Stimulated activated CD8-positive, alpha-beta memory T cell treated with anti-CD3 and anti-CD28 coated beads, Interleukin-15, amount 100 ng/mL, for 24 hours (primary cell): ENCODE measurements at places on chromosomes 2 and 18.

DNA sequence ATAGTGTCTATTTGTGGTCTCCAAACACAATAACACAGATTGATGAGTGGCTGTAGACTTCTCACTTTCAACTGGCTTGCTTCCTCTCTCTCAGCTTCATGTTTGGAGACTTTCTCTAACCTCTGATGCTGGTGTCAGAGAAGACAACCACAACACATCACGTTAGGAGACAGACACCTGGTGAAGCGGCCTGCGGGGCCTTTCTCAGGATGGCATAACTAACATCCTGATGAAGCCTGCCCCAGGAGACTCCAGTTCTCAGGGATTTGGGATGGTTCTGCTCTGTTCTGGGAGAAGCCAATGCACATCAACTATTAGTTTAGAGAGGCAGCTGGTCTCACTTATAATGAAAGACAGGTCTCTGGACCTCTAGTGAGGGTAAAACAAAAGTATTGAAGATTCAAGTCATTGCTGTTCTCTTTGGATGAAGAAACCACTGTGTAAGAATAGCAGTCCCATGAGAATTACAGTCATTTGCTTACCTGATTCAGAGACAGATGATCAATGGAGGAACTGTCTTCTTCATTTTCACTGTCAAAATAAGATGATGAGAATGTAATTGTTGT is 2.0 kb downstream of the IL1A start:
- DNase-seq, result no peak

DNA sequence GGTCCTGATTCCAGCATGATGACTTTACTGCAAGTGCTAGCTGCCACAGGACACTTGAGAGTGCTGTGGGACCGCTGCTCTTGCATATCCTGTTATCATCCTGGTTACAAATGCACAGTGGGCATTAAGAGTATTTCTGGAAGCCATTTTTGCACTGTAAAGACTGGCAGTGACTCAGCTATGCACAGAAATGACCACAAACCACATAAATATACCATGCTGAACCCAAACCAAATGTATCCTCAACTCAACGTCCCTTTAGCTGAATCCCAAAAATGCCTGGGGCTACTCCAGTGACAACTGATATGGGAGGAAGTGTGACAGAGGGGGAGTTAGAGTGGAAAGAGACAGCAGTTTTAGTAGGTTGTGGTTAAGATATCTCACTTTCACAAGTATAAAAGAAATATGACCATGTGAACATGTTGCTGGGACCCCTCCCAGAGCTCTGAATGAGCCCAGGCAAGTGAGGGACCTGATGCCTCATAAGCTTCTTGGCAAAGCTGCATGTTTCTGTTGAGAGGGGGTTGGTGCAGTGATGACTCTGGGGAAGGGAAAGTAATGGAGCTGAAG is 37.3 kb downstream of the RHBDD1 start:
- no peak for DNase-seq

DNA sequence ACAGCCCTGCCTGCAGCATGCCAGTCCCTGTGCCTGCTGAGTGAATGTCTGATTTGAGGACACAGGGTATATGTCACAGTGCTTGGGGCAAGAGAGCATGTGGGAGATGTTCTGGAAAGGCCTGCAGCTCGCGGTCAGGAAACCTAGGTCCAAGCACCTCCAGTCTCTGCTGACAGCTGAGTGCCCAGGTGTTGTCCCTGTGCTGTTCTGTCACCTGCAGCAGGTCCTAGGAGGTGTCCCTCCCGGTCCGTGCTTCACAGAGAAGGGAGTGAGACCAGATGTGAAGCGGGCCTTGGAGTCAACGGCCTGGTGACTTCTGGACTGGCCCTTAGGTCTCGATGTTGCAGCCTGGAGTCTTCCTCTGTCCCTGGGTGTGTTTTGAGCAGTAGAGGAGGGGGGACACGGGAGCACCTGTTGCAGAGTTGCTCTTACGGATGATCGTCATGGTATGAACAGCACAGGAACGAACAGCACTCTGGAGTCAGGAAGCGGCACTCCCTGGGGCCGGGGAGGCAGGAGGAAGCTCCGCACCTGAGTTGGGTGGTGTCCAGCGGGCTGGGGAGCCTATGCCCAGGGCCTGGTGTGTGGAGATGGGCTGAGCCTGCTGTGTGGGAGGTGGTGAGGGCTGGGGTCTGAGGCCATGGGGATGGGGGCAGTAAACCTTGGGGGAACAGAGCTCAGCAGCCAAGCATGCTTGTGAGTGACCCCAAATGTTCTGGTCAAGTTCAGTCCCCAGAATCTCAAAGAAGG is 21.6 kb upstream of the ARHGEF4 start:
- no peak for DNase-seq

DNA sequence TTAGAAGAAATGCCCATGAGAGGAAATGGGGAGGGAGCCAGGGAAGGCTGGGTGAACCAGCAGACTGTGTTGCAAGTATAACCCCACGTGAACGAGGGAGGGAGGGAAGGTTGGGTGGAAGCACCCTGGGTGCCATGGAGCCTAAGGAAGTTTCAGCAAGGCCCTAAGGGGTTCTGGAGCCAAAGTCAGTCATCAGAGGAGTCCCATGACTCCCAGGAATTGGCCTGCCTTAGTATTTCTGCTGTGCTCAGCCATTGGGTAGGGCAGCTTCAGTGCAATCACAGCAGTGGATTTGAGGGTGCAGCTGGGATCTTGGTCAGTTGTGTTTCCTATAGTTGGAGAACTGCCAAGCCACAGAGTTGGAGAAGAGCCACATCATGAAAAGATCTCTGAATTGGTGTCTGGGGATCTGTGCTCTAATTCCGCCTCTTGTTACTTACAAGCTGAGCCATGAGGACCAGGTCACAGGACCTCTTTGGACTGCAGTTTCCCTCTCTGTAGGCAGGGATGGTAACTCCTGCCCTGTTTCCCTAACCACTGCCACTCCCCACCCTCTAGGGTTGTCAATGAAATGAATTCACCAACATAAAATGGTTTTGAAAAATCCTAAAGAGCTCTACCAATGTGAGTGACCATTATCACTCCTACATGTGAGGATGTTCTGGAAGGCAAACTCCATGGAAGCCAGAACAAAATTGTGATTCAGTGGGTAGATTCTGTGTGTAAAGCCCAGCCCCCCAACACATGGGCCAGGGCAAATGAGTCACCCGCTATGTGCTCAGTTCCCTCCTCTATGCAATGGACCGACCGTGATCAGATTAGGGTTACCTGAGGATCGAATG is 108.9 kb downstream of the CLIP4 start:
- DNase-seq, result no peak

DNA sequence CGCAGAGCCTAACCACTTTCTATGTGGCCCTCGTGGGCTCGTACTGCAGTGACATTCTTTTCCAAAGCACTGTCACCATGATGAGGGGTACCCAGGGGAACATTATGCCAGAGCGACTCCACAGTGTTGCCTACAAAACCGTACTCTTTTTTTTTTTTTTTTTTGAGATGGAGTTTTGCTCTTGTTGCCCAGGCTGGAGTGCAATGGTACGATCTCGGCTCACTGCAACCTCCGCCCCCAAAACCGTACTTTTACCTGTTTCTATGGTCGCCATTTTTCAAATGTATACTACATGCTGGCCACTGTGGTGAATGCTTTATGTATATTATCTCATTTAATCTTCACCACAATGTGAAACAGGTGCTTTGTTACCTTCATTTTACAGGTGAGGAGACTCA is 4.3 kb downstream of the PLEK start:
- no peak for DNase-seq

- DNase-seq, result no peak
Measured at GRCh38 chr2:222903234-222904220, 42.7 kb downstream of the ACSL3 start.

DNA sequence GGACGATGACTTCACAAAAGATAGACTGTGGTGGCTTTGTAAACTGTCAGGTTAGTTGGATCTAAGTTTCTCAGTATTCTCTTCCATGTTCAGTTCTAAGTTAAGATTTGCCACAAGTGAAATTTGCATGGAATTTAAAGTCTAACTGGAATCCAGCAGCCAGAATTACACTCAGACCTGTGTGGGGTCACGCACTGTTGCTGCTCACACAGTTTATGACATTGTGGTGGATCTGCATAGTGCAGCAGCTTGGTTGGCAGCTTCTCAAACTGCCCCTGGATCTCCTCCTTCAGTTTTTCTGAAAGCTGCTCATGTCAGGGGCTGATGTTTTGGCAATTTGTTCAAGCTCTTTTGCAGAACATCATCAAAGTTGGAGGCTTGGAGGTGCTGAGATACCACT is 228.1 kb upstream of the KCNJ3 start:
- no peak for DNase-seq

GRCh38 chr2:73825408-73825807 is 3.4 kb upstream of the STAMBP start:
- DNase-seq, result no peak

DNA sequence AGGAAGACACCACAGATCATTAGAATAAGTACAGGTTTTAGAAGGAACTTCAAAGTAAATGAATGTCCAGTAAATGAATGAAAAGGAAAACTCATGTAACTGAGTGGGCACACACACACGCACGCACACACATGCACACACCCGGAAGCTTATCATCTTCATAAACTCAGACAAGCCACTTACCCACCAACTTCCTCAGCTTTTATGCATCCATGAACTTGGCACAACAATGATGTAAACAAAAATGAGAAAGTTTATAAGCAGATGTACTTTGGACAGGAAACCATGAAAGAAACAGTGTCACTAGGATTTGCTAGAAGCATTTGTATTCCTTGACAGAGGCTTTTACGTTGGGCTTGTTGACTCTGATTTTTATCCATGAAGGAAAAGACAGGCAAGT is 23.2 kb downstream of the RNF152 start:
- DNase-seq, result no peak

- no peak for DNase-seq
Measured at GRCh38 chr2:150120326-150120955, 367.0 kb downstream of the RND3 start.

DNA sequence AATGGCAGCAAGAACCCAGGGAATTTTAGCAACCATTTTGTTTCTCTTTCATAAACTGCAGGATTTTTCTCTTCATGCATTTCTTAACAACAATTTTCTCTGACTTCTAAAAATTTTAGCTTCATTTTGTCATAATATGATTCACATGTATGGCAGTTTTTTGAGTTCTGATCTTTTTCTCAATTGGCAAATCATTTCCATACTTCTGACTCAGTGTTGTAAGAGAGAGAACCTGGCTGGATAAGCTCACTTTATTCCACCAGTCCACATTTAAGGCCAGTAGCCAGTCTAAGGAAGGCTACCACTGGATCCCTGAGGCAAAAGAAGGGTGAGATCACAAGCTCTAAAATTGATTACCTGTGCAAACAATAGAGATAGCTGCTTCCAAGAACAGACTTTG is 42.8 kb upstream of the COL3A1 start:
- no peak for DNase-seq

DNA sequence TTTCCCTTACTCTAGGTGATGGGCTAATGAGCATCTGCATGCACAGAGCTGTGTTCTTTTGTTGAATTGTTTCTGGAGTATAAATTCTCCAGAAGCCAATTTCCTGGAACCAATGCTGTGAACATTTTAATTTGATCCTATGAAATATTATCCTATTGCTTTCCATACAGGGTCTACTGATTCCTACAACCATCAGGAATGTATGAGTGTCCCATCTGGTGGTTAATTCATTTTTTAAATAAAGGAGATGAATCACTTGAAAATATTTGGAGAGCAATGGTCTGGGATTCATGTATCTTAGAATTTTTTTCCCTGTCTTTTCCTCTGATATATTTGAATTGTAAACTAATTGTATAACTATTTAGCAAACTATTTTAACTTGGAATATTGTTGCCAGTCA is 14.0 kb downstream of the KIF5C start:
- no peak for DNase-seq

- no peak for DNase-seq
Measured at GRCh38 chr2:61693744-61694143, 155.6 kb upstream of the XPO1 start.

DNA sequence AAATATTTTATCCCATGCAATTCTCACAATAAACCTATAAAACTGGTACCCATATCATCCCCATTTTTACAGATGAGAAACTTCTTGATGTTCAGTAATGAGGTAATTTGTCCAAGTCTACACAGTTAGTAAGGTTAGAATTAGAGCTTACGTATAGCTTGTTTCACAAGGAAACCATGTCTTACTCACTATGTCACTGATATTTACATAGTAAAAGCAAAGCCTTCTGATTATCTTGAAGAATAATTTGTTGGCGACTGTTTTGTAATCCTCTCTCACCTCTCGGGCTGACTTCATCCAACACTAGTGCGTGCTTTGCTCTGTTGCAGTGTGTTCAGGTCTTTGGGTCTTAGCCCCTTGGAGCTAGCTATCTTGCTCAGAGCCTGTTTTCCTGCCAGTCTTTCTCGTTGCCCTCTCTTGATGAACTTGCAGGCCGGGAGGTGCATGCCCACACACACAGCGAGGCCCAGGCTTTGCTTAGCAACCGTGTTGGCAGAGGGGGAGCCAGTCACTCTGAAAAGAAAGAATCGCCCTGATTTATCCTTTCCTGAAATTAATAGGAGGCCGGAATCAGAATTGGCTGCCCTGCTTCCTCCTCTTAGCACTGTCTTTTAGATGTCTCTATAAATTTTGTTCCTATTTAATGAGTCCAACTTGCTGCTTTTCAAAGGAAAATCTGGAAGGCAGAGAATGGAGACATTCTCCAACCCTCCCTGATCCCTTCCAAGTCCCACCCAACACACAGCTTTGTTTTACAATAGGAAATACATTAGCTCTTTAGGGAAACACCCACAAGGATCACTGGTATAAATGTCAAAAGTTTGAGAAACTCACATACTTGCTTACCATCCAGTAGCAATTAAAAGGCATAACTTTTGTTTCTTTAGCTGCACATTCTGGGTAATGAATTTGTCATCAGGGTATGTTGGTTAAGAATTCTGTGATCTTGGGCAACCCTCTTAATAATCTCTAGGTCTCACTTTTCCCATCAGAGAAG is 97.6 kb upstream of the SEC11C start:
- DNase-seq, result no peak

GRCh38 chr18:1078301-1078700 is 173.6 kb downstream of the ADCYAP1 start:
- no peak for DNase-seq

- DNase-seq, result no peak
Measured at GRCh38 chr2:68917034-68917718, 35.5 kb downstream of the GKN2 start.

- no peak for DNase-seq
Measured at GRCh38 chr2:55804535-55804934, 110.9 kb upstream of the PNPT1 start.

- DNase-seq, result no peak
Measured at GRCh38 chr2:189304360-189304759, 124.8 kb upstream of the COL5A2 start.

- DNase-seq, result no peak
Measured at GRCh38 chr2:158266111-158266510, 164.4 kb downstream of the UPP2 start.

GRCh38 chr2:55786280-55786679 is 92.6 kb upstream of the PNPT1 start:
- no peak for DNase-seq

DNA sequence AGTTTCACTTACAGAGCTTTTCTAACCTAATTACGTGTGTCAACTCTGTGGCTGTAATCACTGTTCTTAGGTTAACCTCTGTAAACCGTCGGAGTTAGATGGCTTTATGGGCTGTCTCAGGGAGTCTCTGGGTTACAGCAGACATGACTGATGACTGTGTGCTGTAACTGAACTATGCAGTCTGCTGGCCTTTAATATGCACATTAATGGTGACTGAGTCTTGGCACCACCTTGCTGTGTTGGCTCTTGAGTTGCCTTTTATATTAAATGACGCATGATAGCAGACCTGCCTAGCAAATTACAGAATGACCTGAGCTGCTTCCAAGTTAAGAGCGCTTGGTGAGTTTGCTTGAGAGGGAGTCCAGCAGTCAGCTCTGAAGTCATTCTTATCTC is 90.1 kb downstream of the ACKR3 start:
- no peak for DNase-seq
